ENCODE measurements at places on chromosomes 4 and X.

DNA sequence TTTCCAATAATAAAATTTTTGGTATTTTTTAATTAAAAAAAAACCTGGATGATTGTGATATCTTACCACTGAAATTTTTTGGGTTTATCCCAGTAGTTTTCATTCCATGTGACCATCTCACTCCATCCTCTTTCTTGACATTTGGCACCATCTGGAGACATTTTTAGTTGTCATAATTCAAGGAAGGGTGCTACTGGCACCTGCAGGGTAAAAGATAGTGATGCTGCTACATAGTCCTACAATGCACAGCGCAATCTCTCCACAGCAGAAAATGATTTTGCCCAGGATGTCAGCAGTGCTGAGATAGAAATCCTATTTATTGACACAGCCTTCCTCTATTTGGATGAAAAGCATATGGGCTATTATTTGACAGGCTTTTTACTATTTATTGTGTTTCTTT lies 79.3 kb downstream of the RBPJ start:
- DNase-seq = no peak

GRCh38 chr4:101155368-101155767 lies 192.0 kb downstream of the PPP3CA start:
- no peak for DNase-seq

DNA sequence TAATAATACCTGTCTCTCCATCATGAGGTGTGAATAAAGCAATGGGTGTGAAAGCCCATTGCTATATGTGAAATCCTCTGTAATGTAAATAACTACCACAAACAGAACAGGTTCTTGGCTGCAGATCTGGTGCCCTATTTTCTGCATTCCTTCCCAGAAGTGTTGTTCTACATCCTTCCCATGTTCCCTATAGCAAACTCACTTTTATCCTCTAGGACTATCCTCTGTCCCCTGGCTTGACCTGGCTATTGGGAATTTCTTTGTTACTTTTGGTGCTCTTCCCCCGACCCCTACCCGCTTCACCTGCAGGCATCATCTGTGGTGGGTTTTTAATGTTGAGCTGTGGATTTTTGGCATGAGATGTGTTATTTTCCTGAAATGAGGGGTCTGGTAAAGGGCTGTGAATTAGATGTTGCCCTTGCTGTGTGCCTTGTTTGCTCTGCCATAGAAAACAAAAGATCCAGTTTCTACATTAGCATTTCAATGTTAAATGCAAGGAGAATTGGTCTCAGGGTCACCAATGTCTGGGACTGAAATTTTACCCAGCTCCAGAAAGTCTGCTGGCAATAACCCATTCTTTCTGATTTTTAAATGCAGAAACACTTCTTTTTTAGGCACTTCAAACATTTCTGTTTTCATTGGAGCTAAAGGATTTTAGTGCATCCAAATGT lies 13.6 kb upstream of the FREM3 start:
- no peak for DNase-seq

GRCh38 chr4:36267486-36268268 lies 13.7 kb upstream of the DTHD1 start:
- no peak for DNase-seq

DNA sequence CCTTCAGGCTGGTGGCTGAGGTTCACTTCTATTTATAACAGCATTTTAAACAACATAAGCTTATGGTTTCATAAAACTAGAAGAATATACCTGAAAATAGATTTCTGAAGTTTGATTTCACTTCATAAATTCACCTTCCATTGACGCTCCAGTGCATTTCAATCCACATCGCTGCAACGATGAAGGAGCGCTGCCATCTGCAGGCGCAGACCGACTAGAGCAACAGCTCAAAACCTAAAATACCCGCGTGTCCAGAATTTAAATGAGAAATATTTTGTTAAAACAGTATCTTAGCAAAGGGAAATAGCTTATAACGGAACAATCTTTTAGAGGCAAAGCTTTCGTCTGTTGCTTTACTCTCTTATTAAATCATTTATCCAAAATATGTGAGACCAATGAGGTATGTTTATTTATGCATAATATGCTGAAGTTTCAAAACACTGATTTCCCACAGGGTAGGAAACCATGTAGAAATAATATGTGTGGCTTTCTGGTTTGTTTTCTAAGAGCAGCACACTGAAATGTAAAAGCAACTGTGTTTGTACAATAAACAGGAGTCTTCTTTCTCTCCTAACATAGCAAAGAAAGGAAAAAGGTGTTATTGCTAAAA lies 816.4 kb upstream of the FRG1 start:
- DNase-seq = no peak

DNA sequence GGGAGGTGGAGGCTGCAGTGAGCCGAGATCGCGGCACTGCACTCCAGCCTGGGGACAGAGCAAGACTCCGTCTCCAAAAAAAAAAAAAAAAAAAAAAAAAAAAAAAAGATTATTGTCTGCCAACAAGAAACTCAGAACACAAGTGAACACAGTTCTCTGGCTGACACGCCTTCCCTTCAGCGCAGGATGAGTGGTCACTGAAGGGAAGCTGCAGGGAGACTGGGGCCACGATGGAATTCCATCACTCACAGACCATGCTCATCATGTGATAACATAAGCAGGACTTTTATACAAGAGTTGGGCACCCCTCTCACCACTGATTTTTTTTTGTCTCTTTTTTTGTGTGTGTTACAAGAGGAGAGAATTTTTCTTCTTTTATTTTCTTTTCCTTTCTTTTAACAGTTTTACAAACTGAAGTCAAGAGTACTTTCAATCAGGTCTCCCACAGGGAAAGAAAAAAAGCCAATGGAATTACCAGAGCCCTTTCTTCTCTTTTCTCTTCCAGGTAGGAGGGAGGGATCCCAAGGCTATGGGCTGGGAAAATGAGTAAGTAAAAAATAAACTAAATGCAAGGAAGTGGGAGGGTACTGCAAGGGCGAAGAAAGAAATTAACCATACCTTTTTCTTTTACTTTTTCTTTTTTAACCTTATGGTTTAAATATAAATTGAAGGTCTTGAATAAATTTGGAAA lies 435.6 kb downstream of the GPM6A start:
- DNase-seq = no peak

DNA sequence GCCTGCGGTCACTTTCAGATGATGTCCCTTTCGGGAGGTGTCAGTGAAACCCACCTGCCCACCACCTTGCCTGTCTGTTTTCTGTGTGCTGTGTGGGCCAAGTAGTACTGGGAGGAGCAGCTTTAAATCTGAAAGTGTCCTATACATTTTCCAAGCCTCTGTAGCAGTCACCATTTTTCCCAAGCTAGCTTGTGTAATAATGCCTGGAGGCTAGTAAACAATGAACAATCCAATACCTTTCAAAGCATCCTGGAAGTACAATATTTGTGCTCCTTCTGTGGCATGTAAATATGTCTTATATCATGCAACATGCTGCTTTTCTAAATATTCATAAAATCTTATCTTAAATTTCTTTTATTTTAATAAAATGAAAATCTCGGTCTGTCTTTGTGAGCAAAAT lies 111.6 kb upstream of the C1GALT1C1 start:
- DNase-seq = no peak

DNA sequence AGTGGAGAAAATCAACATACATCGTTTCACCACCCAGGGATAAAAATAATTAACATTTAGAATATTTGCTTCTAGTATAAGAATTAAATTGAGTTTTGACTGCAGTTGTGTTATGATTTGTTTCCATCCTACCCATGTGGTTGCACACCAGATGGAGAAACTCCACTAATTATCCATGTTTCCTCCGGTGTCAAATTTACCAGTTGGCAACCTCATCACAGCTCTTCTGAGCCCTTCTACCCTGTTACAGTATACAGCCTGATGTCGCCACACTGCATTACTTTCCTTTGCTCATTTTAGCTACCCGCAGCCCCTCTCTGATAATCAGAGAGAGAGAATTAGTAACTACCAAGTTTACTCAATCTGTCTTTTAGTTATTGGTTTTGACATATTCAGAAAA lies 411.2 kb downstream of the DTHD1 start:
- DNase-seq = no peak

- no peak for DNase-seq
Observed at GRCh38 chr4:5658974-5659373, 49.4 kb downstream of the EVC2 start.

DNA sequence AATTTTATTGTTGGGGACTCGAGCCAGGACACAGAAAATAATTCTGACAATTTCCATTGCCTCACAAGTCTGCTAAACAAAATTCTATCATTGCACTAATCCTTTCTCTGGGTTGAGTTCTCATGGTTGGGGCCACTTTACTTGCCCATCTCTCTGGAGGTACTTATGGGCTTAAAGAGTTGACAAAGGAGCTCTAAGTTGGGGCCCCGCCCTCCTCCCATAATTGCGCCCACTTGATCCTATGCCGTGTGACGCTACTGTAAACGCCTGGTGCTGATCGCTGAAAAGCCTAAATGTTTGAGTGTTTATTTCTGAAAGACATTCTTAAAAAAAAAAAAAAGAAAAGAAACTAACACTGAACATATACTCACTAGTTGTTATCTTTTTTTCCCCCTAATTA lies 103.0 kb downstream of the TENM3 start:
- DNase-seq = no peak

GRCh38 chr4:56241500-56241899 lies 145.8 kb downstream of the AASDH start:
- DNase-seq = no peak

DNA sequence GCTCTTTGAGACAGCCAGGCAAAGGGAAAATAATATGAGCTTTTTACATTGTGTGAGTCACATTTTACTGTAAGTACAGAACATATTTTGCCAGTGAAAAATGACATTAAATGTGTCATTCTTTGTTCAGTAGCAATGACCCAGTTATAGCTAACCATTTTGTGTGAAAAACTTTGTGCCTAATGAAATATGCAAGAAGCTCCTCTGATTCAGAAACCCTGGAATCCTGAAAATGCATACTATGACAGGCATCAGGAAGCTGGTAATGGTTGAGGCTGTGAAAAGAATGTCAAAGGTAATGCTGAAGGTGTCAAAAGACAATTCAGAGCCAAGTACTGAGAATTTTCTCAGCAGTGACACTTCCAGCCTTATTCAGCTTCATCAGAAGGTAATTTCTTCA lies 549.5 kb upstream of the SMIM31 start:
- no peak for DNase-seq

GRCh38 chrX:109911046-109911445 lies 91.9 kb upstream of the TMEM164 start:
- no peak for DNase-seq

GRCh38 chrX:137025930-137026329 lies 7.9 kb downstream of the GPR101 start:
- DNase-seq = no peak

DNA sequence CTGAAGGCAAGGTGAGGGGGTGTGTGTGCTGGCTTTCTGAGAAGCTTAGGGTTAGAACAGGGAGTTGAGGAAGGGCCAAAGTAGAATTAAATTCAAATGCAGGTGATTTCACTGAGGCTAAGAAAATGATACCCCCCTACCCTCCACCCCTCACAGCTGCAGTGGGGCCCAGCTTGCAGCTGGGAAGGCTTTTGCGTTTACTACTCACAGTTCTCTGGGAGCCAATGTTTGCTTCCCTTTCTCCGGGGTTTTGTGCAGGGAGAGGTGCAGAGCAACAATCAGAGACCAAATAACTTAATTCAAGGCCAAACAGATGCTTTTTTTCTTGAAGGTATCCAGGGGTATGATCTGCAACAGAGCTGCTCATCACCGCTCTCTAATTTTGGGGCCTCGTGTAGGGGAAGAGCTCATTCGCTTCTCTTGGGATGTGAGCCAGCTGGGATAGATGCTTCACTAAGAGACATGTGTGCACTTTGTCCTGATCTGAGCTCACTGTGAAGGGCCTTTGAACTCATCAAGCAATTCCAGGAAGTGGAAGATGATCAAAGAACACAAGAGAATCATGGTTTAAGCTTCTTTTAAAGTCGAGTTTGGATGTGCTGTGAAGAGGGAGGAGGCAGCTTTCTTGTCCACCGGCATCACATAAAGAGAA lies 122.7 kb upstream of the C1GALT1C1 start:
- no peak for DNase-seq

DNA sequence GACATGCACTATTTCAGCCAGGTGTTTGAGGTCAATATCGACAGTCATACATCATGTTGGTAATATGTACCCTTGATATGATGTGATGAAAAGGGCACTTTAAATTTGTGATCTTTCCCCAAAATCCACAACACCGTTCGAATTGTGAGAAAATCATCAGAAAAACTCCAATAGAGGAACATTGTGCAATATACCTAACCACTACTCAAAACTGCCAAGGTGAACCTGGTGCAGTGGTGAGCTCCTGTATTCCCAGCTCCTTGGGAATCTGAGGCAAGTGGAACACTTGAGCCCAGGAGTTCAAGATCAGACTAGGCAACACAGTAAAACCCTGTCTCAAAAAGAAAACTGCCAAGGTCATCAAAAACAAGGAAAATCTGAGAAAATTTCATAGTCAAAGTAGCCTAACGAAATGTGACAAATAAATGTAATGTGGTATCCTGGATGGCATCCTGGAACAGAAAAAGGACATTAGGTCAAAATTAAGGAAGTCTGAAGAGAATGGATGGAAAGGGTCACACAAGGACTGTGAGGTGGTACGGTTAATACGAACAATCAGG lies 55.6 kb upstream of the LSM6 start:
- DNase-seq = no peak

DNA sequence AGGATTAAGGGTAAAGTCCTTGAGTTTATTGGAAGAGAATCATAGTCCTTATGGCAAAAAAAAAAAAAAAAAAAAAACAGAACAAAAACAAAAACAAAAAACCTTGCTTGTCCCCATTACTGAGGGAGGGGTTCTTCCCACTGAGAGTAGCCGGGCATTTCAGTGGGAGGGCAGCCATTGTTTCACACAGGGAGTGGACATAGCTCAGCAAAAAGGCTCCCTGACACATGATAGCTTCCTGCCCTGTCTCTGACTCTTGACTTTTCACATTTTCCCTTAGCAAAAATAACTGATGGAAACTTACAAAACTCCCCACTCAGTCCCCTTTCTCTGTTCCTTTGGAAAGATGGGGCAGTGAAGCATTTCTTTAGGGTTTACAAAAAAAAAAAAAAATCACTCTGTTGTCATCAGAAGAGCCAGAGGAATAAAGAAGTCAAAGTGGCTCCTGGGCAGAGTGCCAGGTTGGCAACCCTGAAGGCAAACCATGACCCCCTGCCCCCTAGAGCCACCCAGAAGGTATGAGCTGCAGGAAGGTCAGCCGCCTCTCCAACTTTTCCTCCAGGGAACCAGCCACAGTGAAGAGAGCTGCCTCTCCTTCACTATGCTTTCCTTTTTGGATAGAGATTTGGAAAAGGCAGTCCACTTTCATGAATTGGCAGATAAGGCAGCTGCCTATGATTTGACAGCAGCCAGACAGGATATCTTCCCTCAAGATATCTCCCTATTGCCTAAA lies 170.6 kb downstream of the KDR start:
- DNase-seq = no peak

GRCh38 chrX:22021751-22022324 lies 10.3 kb upstream of the PHEX start:
- no peak for DNase-seq

GRCh38 chrX:54435121-54435520 lies 5.1 kb upstream of the TSR2 start:
- no peak for DNase-seq

GRCh38 chr4:141348125-141348524 lies 127.4 kb downstream of the ZNF330 start:
- DNase-seq = no peak

Measured in DMS79 (cell line).